Uterus (tissue), 4 donors: ENCODE measurements at places on chromosomes 1 and 21. TPM values are rescaled to one million over a fixed set of nuclear protein-coding genes. Genes with fewer than 3 reads are reported as not detected.

DNA sequence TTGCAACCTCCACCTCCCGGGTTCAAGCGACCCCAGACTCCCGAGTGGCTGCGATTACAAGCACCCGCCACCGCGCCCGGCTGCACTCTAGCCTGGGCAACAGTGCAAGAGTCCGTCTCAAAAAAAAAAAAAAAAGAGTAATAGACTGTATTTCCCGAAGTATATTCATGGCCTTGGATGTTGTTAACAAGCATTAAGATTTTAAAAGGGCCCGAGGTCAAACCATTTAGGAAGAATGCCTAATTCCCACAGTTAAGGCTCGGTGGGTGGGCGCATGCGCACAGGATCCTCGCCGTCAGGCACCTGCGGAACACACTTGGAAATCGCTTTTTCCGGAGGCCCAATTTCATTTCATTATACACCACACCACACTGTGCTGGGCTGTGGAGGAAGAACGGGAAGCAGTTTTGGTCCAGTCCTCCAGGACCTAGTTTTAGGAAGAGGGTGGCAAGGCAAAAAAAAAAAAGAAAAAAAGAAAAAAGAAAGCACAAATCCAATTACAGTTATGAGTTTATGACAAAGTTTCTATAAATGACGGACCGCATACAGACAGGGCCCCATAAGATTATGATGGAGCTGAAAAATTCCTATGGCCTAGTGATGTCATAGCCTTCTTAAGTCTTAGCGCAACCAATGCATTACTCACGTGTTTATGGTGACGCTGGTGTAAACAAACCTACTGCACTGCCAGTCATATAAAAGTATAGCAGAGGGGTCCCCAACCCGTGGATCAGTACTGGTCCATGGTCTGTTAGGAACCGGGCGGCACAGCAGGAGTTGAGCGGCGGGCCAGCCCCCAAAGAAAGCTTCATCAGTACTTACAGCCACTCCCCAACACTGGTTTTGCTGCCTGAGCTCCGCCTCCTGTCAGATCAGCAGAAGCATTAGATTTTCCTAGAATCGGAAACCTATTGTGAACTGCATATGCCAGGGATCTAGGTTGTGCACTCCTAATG is 38.2 kb downstream of the H3-3A start:
- DNase-seq: no peak

DNA sequence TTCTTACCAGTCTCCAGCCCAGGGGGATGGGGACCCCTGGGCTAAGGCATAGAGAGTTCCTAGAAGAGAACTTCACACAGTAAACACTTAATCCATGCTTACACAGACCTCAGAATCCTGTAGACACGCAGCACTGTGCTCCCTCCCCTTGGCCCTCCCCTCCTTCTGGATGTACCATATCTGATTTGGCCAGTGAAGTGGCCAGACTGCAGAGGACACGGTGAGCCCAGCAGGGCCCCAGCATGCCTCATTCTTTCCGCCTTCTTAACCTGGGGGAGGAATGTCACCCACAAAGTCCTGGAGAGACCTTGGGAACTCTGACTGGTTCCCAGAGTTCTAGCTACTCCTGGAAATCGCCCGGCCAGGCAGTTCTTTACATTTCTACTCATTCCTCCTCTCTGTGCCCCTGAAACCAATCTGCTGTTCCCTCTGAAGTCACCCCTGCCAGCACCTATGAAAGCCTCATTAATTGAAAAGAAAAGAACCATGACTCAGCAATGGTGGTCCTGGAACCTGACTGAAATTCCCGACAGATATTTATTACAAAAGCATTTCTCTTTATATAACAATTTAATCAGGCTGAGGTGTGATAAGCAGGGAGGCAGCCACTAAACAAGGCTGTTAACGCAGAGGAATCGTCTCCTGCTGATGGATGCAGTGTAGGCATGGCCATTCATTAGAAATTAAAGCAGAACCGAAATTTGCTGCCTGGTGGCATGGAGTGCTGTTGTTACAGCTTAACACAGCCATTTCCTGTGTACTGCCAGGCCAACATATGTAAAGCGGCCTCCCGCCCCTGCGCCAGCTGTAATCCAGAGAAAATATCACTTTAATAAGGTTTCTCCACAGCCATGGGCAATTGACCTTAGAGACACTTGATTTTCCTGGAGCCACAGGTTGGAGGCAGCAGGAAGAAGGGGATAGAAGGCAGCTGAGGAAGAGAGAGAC is 74.6 kb upstream of the KCND3 start:
- DNase-seq: no peak

GRCh38 chr1:114428083-114428754 is 82.8 kb downstream of the TRIM33 start:
- DNase-seq: no peak

GRCh38 chr1:12080156-12080555 is 17.1 kb downstream of the TNFRSF8 start:
- no peak for DNase-seq

DNA sequence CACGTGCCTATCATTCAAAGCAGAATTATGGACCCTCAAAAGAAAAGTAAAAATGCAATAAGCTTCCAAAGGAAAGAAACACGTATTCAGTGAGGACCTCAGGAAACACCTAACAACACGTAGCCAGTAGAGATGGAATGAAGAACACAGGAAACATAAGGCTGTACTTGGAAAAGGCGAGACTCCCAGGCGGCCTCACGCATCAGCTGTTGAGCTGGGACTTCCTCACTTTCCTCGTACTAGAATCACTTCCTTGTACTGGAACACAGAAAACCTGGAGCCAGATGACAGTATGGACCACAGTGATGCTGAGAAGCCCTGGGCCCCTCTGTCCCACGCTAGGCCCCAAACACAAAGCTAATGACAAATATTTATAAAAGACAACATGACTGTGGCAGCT is 94.4 kb upstream of the BACE2 start:
- DNase-seq: no peak

DNA sequence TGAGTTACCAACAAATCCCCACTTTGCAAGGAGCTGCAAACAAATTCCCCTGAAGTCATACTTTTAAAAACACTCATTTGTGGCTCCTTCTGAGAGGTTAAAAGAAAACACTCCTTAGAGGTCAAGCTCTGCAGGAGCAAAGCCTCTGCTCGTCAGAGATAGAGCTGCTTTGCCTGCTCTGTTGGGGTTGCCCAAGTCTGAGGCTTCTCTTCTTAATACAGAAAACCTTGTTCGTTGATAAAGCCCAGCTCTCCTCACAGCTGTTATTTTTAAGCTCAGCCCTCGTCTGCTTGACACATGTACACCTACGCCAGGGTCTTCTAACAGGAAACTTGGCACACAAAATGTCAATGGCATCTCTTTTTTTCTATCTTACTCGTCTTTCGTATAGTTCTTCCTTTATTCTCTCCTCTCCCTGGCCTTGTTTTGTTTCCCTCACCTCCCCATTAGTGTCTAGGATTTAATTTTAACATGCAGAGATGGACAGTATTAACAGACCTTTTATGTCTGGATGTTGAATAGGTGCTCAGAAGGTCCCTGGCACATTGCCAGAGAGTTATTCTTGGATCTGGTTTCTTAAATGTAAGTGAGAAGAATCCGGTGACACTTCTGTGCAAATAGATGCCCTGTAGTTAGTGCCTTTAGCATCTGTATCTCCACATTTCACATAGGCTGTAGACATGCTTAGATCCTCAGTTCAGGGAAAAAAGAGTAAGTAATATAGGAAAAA is 86.0 kb downstream of the LRRC53 start:
- no peak for DNase-seq

DNA sequence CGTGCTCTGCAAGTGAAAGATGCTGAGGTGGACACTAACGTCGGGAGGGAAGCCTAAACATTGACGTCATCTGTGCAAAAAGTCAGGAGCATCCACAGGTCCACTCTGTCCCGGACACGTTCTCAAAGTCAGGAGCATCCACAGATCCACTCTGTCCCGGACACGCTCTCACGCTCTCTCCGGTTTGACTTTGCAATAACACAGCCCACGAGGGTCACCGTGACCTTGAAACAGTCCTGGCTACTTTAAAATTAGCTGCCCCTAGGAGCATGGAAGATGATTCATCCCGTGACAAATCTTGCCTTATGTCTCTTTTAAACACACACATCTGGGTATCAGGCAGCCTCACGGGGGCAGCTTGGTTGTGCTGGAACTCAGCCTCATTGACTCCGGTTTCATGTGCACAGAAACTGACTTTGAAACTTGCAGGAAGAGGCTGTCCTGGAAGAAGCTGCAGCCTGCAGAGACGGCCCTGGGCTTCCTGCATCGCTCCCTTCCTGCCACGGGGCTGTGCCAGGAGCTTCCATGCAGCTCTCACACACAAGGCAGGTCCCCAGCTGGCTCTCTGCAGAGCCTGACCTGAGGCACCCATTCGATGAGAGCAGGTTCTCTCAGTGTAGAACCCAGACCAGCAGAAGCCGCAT is 18.1 kb upstream of the COL18A1 start:
- DNase-seq: peak; percentile 93

- DNase-seq: no peak
Observed at GRCh38 chr1:201622353-201622752, 83.4 kb downstream of the NAV1 start.

- no peak for DNase-seq
Observed at GRCh38 chr21:35796844-35797243, 263.5 kb downstream of the SETD4 start.

DNA sequence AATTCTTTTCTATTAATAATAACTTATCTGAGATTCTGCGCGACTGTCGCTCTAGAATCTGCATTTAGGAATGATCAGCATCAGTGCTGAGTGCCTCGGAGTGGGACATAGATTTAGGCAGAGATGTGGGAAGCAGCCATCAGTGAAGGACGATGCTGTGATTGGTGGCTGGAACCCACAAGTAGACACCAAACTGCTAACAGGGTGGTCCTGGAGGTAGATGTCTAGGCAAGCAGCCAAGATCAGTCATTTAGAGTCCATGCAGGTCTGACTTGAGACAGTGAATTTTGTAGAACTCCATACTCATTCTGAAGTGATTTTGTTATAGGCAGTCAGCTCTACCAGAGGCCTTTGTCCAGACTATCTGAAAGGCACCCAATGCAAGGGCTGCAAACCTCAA is 51.8 kb upstream of the LYST start:
- DNase-seq: no peak

- DNase-seq: no peak
Observed at GRCh38 chr1:229022595-229023333, 248.1 kb upstream of the RAB4A start.

DNA sequence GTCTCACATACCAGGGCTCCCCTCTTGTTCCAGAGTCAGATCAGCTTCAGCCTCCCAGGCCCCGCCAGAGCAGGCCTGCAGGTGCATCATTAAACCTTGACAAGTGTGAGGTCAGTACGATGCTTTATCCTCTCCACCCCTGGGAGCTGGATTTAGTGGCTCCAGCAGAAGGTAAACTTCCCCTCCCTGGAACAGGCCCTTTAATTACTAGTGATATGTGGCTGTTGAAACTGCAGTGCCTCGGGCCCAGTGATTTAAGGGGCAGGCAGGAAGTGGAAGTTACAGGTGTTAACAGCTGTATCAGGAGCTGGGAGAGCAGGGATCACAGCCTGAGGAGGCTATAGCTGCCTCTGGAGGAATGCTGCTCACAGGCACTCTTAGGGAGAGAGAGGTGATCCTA is 132.4 kb upstream of the KLHDC7A start:
- no peak for DNase-seq

GRCh38 chr21:33984021-33984481 is 68.4 kb upstream of the ATP5PO start:
- DNase-seq: no peak

DNA sequence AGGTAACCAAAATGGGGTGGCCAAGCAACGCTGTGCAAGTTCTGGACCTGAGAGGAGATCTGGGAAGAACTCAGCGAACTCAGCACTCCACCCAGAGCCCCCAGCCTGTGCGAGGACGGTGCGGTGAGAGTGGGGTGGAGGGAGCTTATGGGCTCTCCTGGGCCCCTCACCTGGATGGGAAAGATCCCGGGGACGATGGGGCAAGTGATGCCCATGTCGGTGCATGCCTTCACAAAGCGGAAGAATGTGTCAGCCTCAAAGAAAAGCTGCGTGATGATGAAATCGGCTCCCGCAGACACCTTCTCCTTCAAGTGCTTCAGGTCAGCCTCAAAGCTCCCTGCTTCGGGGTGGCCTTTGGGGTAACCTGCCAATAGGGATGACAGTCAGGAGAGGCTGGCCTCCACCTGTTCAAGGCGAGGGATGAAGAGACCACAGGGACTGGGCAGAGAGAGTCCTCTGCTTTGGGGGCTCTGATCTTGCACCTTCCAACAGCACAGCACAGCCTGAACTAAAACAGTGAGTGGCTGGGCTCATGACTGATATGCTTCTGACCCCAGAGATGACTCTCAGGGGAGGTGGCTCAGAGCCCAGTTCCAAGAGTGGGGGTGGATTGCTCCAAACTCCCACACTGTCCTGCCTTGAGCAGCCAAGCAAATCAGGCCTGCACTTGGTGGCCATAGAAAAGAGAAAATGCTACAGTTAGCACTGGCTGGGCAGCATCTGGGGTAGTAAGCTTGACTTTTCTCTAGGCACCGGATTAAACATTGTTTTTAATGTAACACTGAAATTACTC is 9.5 kb downstream of the MTHFR start:
- no peak for DNase-seq

- DNase-seq: no peak
Observed at GRCh38 chr1:162179121-162179520, 109.6 kb downstream of the NOS1AP start.

- no peak for DNase-seq
Observed at GRCh38 chr1:118210723-118211110, 25.7 kb upstream of the SPAG17 start.

DNA sequence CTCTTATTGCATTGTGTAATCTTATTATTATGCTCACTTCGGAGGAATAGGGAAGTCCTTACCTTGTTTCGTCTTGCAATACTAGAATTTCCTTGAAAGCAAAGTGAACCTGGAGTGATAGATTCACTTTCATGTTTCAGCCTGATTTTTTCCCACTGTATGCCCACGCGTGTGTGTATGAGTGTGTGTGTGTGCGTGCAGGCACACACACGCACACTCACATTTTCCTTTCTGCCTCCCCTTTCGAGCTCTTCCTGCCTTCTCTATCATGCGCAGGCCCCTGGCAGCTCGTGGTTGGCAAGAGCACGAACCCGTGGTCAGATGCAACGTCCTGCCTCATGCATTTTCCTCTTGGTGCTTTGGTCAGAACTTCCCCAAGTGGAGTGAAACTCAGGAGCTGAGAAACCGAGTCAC is at the start of gene GCSAML:
TSS of gene GCSAML (plus strand) at position 366 of the 414 bp plus-strand sequence. CDS start 58 bp downstream, outside the sequence.
- no peak for DNase-seq

- no peak for DNase-seq
Observed at GRCh38 chr1:15296585-15297321, 49.7 kb downstream of the FHAD1 start.

Gene OR6P1
- total RNA-seq: not detected

Gene GART
- total RNA-seq: 120 TPM

Gene LIX1L
- total RNA-seq: 38.2 TPM

Gene SH2D5
- total RNA-seq: not detected

Gene RNF2
- total RNA-seq: 20.9 TPM

Gene CTPS1
- total RNA-seq: 33.3 TPM

Gene NEGR1
- 42.9 TPM for total RNA-seq

Gene C1QC
- total RNA-seq: 20.2 TPM

Gene SH2D1B
- total RNA-seq: not detected
